Esophagus squamous epithelium (tissue), 5 donors: ENCODE measurements at places on chromosomes 7 and 10.

GRCh38 chr10:120729547-120729946 lies 121.6 kb upstream of the WDR11 start:
- DNase-seq, result no peak

DNA sequence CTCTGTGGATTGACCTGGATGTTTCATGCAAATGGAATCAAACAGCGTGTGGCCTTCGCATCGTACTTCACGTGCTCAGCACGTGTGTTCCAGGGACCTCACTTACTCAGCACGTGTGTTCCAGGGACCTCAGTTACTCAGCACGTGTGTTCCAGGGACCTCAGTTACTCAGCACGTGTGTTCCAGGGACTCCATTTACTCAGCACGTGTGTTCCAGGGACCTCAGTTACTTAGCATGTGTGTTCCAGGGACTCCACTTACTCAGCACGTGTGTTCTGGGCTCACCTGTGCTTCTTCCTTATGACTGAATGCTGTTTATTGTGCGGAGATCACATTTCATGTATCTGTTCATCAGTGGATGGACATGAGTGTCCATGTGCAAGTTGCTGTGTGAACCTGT lies 22.0 kb downstream of the INPP5A start:
- DNase-seq, result no peak

DNA sequence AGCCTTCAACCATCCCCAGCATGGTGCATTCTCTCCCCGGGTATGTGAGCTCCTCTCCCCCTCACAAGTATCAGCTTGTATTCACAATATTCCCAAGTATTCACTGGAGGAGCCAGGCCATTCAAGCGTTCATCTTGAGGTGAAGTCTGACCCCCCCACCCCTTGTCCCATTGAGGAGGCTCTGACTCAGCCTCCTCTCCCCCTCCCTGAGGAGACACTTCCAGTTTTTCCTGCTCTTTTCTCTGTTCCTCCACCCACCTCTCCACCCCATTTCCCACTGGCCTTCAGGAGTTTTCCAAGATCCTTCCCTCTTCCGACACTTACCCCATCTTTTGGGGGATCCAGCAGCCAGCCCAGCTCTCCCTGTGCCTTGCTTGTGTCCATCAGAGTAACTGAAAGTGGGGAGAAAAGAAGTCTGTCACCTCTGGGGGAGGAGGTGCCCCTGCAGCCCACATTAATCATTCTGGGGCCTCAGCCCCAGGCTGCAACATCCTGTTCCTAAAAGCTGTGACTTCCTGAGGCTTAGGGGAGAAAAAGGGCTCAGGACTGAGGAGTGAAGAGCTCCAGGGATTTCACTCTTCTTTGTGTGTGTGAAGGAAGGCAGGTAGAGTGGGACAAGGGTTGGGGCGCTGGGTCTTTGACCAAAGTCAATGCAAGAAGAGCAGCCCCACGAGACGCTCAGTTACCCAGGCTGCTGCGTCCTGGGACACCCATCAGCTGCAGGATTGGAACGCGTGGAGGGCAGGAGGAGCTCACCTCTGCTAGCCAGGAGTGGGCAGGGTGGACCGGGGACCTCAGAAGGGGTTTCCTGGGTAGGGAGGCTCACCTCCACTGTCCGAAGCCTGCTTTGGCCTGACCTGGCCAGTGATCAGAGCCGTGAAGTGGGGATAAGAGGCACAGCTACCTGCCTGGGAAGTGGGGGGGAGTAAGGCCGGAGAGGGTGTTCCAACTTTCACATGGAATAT lies 1.1 kb downstream of the EPHA1 start:
- no peak for DNase-seq

DNA sequence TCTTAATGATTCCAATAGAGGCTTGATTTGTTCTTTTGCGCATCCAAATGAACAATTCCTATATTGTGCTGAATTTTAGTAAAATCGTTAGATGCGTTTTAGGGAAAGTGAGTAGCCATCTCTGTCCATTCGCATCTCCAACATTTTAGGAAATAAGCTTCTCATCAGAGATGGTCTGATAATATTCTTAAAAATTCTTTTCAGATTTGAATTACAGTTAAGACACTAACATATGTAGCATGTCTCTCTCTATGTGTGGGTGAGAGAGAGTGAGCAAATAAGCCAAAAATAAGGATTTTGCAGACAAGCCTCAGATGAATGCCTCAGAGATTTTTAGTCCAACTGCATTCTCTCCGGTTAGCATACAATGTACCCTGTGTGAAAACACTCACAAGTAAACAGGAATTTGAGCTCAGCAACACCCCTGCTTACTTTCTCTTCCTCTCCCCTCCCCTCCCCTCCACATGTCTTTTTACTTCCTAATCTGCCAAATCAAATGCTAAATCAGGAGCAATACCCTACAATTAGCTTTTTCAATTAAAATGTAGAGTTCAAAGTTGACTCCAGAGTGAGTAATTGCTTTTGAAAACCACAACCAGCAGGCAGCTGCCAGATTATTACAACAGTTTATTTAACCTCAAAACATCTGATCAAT lies 354.4 kb downstream of the CRPPA start:
- DNase-seq, result no peak

DNA sequence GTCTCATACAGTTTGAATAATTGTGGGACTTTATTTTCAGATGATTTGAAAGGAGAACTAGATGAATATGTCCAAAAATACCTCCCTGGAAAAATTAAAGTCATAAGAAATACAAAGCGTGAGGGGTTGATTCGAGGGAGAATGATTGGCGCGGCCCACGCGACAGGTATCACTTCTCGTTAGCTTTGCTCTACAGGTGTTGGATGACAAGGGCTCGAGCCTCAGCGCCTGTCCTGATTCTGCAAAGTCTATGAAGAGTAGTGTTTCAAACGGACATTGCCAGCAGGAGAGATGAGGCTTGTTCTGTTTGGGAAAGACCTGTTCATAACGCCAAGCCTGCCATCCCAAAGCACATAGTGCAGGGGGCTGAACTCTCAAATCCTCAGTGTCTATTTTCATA lies 79.7 kb downstream of the GALNT11 start:
- DNase-seq, result no peak

- no peak for DNase-seq
Measured at GRCh38 chr7:49817279-49817678, 43.8 kb downstream of the VWC2 start.

DNA sequence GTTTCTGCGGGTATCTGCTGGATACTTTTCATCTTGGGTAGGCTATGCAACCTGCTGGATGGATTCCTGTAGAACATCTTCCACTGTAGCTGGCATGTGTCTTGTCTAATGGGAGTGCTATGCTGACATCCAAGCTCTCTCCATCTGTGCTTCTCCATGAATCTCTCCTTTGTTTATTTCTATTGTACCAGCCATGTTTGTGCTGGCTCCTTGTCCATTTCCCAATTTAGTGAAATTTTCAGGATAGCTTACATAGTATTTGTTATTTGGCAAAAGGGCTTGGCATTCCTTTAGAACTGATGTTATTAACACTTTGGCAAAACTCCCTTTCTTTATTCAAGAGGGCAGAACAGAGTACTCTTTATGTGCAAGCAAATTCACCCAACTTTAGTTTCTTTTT lies 198.0 kb downstream of the CSTF2T start:
- no peak for DNase-seq

GRCh38 chr10:22317076-22317370 lies 835 bp downstream of the COMMD3 start:
- no peak for DNase-seq

DNA sequence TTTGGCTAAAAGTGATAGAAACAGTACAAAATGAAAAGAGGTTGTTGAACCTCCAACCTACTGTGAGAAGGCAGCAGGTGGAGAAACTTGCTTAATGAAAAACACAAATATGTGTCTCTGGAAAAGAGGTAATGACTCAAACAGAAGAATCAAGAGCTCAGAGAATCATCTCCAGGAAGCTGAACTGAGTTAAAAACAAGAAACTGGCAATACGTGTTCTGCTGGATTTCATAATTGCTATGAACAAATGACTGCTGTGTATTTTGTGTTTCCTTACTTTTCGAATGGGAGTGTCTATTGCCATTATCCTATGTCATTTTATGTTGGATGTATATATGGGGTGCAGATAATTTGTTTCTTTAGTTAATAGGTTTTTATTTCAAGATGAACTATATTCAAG lies 401.1 kb downstream of the DGKB start:
- no peak for DNase-seq

GRCh38 chr10:79349072-79349491 lies 1.8 kb downstream of the PPIF start:
- no peak for DNase-seq

- DNase-seq, result no peak
Measured at GRCh38 chr10:8325024-8325980, 270.8 kb downstream of the GATA3 start.
